NCI-H345 (cell line): ENCODE measurements at places on chromosomes 5 and 9.

GRCh38 chr5:61609840-61610677 is 278.0 kb downstream of the ZSWIM6 start:
- no peak for DNase-seq

- no peak for DNase-seq
Observed at GRCh38 chr9:91433180-91433579, 9.5 kb upstream of the NFIL3 start.

DNA sequence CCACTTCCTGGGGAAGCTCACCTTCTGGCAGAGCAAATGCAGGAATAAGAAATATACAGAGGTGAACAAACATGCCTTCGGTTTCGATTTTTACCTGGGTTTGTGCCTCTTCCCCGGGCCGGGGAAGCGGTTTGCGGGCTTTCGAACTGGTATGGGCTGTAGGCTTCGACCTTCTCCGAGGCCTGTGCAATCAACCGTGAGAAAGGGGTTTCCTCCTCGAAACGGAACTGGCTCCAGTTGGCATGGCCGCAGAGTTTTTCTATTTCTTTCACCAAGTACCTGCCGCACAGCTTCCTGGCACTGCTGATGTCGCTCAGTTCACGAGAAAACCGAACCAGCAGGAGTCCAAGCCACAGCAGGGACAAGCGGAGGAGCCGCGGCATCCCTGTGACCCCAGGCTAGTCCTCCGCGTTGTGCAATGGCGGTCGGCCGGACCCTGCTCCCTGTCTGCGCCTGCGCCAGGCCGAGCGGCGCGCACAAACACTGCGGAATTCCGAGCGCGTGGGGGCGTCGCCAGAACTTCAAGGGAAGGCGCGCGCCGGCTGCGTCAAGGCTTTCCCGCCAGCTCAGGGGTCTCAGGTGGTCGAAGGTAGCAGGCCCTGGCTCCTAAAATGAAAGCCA is at the start of gene INSL6:
Gene INSL6 (minus strand): TSS at position 420 of the 621 bp plus-strand sequence. CDS start 37 bp downstream, at position 383.
- DNase-seq, result no peak

DNA sequence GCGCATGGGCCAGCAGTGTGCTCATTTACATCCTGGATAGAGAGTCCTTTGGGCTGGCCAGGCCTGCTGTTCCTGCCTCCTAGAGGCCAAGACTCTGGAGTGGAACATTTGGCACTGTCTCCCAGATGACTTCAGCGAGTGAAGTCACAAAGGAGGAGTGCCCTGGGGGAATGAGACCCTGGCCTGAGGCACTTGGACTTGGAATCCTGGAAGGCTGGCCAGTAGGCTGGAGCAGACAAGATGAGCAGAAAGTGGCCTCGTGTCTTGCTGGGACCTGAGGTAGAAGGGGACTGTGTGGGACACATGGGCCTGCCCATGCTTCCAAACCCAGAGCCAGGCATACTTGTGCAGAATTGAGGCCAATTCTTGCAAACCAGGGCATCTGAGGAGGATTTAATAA is at the start of gene TSSK1B:
Gene TSSK1B (minus strand): TSS at position 101 of the 400 bp plus-strand sequence. CDS start 150 bp downstream, outside the sequence.
- no peak for DNase-seq

GRCh38 chr5:135667204-135667603 is 88.4 kb upstream of the CXCL14 start:
- no peak for DNase-seq

- DNase-seq, result no peak
Observed at GRCh38 chr9:93417538-93417937, 33.9 kb upstream of the FAM120A start.

DNA sequence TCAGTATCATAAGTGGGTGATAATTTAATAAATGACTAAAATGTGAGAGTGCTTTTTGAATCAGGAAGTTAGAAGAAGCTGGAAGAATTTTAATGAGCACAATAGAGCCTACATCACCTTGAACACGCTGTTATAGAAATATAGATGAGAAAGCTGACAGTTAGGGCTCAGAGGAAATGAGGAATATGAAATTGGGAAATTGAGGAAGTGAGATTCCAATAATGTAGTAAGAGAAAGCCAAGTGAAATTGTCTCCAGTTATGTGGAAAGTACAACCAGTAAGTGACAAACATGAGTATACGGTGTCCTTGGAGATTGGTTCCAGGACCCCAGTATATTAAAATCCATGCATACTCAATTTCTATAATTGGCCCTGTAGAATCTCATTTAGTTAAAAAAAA is 235.9 kb upstream of the FAM174A start:
- DNase-seq, result no peak

- DNase-seq, result no peak
Observed at GRCh38 chr5:12772276-12772675, 868.0 kb upstream of the CTNND2 start.

- DNase-seq, result no peak
Observed at GRCh38 chr5:42643360-42643759, 113.3 kb upstream of the CCDC152 start.
